AML-193 (cell line): ENCODE measurements at places on chromosomes 11 and 22.

DNA sequence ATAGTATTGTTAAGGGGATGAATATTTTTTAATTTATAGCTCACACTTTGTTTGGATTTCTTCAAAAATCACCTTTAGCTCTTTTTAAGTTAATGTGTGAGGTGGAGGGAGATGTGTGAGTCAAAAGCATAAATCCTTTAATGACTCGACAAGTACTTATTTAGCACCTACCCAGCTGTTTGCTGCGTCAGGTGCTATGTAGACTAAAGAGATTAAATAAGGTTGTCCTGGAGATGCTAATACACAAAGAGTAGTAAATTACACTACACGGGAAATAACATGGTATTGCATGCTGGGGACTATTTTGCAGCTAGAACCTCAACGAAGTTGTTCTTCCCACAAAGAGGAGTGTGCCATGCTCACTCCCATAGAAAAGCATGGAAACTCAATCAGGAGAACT lies 583.3 kb upstream of the TENM4 start:
- DNase-seq = no peak

GRCh38 chr22:27801202-27801615 lies 347 bp downstream of the MN1 start:
- DNase-seq = no peak

DNA sequence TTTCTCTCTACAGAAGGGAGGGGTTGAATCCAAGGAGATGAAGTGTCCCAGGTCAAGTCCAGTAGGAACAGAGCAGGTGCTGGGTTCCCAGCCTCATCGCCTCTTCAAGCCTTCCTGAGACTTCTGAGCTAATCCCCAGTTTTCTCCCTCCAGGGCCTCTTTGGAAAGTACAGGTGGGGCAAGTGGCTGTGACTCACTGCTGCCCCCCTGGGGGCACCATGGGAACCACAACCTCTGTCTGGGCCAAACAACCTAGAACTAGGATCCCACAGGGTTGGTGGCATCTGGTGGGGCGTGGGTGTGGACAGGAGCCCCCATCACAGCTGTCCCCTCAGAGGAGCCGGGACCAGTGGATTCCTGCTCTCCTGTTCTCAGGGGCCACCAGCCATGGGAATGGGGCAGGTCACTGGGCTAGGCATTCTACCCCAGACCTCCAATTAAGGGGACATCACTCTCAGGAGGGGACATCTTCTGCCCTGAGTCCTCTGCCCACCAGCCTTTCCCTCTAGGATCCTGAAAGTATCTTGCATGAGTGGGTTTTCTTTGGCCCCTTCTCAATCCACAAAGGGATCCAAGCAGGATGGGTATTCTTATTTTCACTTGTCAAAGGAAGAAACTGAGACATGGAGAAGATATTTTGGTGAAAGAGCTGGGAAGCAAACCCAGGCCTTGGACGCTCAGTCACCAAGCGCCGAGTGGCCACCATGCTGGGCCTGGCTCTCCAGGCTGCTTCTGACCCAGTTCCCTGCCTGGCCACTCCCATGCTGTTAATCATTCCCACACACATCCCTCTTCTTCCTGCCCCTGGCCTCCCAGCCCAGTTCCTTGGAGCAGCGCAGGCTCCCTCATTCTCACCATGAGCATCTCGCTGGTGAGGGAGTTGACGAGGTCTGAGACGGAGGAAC lies 23.8 kb downstream of the LRRC10B start:
- peak; percentile 22 for DNase-seq

DNA sequence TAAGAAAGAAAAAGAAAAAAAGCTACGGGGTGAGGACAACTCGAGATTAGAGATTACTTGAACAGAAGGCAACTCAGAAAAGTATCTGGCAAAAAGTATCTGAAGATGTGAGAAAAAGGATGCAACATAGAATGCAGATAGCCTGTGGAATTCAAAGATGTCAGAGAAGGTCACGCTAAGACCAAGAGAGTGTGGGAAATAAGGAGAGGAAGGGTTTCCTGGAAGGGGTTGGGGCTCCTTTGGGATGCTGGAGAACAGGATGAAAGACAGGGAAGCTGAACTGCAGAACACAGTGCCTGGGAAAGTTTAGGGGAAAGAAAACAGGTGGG lies 1.2 kb downstream of the GUCY1A2 start:
- no peak for DNase-seq

DNA sequence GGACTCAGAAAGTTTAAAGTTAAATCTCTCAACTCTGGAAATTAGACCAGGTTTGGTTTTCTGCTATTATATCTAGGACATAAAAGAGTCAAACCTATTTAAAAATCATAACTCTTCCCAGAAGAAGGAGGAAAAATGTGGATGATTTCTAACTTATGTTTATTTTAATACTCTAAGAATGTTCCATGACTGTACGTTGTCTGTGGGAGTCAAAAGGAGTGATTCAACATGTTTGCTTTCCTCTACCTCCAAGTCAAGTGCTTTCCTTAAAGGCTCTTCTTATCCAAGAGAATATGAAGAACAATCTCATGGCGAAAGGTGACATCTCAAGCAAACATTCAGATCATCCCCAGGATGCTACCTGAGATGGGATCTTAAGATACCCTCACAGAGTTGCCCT lies 21.6 kb downstream of the OR51E1 start:
- no peak for DNase-seq
